ENCODE measurements at places on chromosomes 3 and 15.

GRCh38 chr3:77933926-77934325 is 894.0 kb downstream of the ROBO2 start:
- no peak for DNase-seq

DNA sequence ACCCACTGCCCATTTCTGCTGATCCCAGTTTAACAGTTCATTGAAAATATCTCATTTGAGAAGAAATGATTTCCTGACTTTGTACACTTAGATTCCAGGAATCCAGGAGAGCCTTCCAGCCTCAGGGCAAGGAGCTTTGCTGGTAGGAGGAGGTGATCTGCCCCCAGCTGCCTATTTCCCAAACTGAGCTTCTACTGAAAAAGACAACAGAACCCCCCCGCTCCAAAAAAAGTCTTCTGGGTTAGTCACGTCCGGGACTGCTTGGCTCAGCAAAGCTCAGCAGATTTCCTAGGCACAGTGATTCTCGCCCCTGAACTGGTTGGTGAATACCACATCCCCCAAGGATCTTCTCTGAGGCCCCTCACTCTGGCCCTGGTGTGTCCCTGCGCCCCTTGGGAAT is 13.1 kb downstream of the SLC6A6 start:
- DNase-seq: no peak

DNA sequence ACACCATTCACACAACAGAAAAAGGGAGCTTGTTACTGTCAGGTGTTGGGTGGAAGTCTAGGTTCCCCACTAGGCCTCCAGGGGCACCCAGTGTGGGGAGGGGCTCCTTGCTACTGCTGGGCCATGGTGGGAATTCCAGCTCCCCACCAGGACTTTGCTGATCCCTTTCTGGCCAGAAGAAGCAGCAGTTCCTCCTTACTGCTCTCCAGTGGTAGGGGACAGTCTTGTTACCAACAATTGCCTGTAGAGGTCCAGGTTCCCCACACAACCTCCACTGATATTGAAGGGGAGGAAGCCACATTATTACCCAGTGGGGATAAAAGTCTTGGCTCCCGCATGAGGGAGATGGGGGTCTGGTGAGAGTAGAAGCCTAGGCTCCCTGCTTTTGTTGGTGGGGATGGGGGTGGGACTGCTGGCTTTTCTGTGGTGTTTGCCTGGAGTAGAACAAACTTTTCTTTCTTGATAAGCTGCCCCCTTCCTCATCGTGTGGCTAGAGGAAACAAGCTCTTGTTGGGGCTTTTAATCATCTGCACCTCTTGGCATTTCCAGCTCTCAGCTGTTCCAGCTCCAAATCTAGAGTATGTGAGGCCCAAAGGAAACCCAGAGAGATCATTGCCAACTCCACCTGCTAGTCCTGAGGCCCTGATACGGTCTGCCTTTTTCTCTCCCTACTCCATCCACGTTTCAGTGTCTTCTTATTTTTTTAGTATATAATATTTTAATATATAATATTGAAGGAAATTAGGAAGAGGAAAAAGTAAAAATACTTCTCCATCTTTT is 824.2 kb downstream of the AGBL1 start:
- no peak for DNase-seq

GRCh38 chr3:15955968-15956367 is 158.2 kb upstream of the ANKRD28 start:
- DNase-seq: no peak

DNA sequence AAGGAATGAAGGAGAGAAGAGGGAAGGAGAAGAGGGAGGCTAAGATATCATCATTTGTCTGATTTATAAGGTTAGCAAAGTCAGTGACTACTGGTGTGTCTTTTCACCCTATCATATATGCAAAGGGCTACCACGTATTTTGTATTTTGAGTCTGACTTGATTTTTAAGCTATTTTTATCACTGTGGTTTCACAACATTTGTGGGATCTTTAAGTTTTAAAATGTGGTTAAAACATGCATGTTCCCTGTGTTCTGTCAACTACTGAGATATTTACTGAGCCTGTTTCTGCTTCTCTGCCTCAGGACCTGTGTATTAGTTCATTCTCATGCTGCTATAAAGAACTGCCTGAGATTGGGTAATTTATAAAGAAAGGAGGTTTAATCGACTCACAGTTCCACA is 22.5 kb upstream of the SPTSSB start:
- DNase-seq: no peak

DNA sequence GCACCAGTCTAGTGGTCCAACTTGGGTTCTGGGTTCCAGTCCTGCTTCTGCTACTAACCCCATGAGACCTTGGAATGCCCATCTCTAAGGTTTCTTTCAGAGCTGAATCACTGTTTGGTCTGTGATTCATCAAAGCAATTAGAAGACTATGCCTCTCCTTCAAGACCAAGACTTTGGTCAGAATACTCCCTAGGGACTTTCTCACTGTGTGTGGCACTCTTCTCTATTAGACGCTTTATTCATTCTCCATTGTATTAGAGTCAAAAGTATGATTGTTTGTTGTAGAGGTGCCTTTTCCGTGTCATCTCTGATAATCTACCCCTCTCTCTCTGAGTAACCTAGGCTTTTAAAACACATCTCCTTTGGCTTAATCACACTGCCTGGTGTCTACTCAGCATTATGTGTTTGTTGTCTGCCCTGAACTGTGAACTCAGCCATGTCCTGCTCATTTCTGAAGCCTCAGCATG is 90.5 kb downstream of the LPP start:
- no peak for DNase-seq

GRCh38 chr3:73546961-73547360 is 77.8 kb downstream of the PDZRN3 start:
- no peak for DNase-seq

- no peak for DNase-seq
Measured at GRCh38 chr3:44885618-44886017, 11.2 kb downstream of the TGM4 start.

DNA sequence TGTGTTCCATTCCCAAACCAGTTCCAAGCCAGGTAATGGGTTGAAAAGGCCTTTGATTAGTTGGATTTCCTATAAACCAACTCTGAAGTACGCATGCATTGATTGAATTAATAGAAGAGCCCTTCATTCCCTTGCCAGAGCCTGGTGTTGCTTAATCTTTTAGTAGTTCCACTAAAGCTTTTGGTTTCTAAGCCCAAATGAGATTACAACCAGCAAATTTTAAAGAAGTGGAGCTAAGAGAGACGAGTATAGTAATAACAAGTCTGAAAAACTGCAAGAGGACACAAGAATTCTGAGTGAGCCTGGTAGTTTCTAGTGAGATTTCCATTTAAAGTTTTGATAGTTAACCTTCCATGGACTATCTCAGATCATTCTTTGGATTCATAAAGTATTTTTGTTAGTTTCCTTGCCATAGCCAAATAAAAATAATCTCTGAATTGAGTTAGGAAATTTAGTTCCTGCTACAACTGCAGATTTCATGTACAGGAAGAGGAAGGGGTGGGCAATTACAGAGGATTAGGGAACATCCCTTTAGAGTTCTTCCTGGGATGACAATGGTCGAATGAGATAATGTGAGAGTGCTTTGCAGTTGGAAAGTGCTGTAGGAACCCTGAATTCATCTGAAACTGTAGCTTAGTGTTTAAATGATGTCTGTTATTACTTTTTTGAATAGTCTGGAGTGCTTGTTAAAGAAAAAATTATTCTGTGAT is 136.8 kb downstream of the FNDC3B start:
- DNase-seq: no peak

DNA sequence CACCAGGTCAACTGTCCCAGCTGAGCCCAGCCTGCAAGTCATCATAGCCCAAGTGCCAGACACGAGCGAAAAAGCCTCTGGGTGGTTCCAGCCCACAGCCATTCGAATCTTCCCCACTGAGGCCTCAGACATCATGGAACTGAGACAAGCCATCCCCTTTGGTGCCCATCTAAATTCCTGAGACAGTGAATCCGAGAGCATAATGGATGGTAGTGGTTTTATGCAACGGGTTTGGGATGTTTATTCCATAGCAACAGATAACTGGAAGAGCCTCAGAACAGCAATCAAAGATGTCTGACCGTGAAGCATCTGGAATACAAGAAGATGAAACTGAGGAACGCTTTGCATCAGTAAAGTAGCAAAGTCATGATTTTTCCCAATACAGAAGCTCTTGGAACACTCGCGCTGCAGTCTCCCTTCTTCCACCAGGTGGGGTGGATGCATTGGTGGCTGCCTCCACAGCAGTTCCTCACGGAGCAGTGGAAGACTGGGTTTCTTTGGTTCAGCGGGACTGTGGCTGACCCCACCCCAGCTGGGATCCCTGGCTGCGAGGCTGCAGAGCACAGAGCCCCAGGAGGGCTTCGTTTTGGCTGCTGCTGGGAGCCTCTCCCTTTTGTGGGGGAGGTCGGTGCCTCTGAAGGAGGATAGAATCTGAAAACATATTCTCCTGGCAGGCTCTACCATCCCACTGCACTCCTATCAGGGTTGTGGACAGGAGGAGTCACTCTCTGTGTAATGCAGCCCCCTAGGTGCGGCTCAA is 26.4 kb upstream of the PDE8A start:
- DNase-seq: peak; percentile 59

DNA sequence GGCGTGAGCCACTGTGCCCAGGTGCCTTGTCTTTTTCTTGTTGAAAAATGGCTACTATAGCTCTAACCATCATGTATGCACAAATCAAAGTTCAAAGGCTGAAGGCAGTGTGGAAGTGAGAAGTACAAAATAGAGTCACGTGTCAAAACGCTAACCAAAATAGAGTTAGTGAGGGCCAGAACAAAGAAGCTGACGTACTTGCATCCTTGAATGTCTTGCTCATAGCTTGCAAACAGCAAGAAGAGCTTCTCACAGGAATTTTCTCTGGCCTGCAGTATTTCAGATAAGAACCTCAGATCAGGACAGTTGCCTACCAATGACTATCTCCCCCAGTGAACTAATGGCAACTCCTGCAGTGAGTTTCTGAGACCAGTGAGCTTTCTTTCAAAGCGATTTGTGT is 713.5 kb downstream of the GRM7 start:
- DNase-seq: no peak

- DNase-seq: peak; percentile 75
Measured at GRCh38 chr3:32685543-32686185, 676 bp downstream of the CNOT10 start.

- DNase-seq: peak; percentile 48
Measured at GRCh38 chr15:47813748-47814384, 96.6 kb downstream of the SEMA6D start.

DNA sequence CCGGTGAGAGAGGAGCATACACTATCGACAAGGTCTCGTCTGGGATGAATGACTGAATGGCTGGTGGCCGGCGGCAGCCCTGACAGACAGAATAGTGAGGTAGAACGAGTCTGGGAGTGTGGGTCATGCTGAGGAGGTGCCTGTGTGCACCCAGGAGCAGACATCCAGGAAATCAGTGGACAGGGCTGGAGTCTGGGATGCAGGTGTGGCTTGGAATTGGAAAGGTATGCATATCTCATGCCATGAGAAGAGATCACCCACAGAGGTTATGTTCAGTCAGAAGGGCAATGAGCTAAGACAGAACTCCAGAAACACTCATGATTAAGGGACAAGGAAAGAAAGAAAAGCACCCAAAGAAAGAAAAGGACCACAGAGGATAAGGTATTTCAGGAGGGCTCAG is 20.8 kb downstream of the HACD2 start:
- DNase-seq: no peak

GRCh38 chr3:196003611-196004010 is 78.3 kb downstream of the TFRC start:
- no peak for DNase-seq
